ENCODE measurements at places on chromosomes 16 and 17.

GRCh38 chr16:66934138-66934838 is at the start of gene CIAO2B:
CIAO2B (minus strand) TSS chr16:66934402; CDS start chr16:66934364, 38 bp downstream.
- DNase-seq, result peak; percentile 90

DNA sequence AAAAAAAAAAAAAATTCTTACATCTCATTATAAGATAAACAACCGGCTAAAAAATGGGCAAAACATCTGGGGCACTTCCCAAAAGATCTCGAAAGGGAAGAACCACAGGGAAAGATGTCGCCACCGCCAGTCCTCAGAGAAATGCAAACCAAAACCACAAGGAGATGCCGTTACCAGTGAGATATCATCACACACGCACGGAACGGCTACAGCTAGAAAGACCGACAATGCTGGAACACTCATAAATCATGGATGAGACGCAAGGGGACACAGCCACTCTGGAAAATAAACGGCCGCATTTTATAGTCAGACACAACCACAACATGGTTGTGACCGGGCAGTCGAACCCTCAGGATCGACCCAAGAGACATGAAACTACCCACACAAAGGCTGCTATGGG is 24.5 kb downstream of the WDR45B start:
- no peak for DNase-seq

GRCh38 chr17:50180111-50180510 is 14.3 kb downstream of the SGCA start:
- no peak for DNase-seq

DNA sequence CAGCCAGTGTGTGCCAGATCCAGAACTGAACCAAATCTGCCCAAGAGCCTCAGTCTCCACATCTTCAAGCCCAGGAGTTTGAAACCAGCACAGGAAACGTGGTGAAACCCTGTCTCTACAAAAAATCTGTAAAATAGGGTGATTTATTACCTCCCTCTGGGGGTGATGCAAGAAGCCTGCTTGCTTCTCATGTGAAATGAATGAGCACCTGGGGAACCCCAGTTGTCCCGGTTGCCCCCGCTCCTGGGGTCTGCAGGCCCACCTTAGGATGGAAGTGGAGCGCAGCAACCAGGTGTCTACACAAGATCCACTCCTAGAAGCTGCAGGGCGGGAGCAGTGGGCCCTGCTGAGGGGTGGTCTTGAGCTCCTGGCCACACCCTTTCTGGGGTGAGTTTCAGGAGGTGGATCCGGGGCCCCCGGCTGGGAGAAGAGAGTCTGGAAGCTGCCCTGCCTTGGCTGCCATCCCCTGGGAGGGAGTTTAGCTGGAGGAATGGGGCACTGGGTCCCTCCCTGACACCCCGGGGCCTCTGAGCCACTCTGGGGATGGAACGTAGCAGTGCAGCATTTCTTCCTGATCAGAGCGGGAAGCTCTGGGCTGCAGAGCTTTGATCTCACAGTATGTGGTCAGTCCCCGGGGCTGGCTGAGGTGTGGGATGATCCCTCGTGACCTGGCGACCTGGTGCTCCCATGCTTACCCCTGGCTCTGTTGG is 117.8 kb downstream of the RAB11FIP4 start:
- DNase-seq, result peak; percentile 19

DNA sequence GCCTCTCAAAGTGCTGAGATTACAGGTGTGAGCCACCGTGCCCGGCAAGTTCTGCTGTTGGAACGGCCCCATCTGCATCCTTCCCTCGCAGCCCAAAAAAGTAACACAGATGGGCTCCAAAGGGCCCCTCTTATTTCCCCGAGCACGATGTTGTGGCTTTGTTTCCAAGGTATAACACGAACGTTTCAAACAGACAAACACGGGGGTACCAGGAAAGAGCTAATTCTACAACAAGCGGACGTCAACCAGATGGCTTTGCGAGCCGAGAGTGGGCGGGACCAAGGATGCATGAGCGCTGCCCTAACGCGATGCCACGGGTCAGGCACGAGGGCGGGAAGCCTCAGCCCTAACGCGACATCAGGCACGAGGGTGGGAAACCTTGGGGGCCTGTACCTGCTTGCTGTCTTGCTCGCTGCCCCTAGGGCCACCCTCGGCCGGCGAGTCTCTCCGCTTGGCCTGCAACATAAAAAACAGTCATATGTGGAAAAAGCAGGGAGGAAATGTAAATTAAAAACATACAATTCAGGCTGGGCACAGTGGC is 24.2 kb downstream of the UNKL start:
- no peak for DNase-seq

GRCh38 chr16:86243571-86244154 is 266.7 kb upstream of the FOXF1 start:
- DNase-seq, result no peak

DNA sequence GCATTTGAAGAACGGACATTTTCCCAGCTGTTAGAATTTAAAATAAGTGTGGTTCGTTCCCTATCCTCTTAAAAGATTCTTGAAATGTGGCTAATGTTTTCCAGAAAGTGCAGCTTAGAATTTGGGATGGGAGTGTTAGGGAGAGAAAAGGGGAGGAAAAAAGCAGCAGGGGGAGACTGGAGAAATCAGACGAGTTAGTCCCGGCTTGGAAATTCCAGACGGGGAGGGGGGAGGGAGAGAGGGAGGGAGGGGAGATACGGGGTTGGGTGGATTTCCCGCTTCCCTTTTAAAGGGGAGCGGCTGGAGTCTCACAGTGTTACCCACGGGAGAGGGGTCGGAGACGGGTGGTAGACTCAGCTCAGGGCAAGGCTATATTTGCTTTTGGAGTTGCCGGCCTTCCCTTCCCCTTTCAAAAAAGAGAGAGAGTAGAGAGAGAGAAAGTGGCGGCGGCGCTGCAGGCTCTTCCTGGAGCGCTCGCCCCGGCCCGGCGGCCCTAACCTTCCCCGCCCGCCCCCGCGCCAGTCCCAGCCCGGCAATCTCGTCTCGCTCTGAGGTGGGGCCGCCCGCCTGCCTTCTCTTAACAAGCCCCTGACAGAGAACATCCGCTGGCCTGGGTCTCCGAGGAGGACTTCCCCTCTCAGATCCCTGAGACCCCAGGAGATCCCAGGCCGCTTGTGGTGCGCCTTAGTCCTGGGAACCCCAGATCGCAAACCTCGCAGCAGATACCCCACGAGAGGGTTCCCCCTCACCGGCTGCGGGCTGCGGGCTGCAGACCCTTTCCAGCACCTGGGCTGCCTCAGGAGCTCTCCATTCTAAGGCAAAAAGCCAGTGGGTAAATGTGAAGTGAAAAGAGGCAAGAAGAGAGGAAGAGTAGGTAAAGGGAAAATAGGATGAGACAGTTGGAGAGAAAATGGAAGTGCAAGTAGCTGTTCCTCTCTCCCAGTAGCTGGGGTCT is 6.6 kb downstream of the IGF2BP1 start:
- no peak for DNase-seq

DNA sequence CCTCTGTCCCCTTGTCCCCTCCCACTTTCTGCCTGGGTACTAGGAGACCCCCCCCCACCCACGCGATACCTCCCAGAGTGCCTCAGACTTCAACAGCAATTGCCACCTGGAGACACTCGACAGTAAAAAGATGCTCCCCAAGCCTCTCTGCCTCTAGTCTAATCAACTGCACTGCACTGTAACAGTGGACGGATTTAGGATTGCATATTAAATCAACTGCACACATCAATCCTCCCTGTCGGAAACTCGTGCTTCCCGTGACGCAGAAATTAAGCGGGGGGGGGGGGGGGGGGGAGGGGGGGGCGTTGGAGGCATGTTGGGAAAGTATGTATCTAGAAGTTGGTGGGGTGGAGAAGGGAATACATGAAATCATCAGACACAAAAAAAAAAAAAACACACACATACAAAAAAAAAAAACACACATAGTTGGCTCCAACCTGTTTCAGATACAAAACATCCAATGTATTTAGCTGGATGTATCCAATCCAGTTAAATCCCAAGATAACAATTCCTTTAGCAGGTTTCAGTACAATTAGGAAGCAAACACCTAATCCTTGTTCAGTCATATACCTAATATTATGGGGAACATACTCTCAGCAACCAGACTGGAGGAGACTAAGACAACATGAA is 29.7 kb downstream of the FAM222B start:
- no peak for DNase-seq

DNA sequence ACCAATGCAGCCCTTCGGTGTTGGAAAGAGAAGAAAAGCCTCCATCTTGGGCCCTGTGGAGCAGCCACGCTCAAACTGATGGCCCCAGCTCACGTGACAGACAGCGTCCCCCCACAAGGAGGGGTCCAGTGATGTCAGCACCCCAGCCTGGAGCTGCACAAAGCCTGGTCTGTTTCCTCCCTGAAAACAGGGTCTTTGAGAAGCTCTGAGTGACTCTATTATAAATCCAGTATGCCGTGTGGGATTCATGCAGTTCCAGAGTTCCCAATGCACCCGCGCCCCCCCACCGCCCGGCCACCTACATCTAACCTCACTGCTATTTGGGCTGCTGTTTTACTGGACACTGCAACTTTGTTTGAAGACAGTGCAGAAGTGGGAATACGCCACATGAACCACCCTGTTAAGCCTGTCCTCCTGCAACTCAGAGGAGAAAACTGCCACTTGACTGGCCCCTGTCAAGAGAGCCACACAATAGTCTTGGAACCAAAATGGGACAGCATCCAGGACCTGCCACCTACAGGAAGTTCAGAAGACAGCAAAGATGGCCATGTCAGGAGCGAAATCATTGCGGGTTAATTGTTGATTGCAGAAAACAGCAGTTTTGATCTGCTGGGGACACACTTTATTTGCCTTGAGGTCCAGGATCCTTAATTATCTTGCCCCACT is 33.1 kb downstream of the PMP22 start:
- DNase-seq, result no peak

DNA sequence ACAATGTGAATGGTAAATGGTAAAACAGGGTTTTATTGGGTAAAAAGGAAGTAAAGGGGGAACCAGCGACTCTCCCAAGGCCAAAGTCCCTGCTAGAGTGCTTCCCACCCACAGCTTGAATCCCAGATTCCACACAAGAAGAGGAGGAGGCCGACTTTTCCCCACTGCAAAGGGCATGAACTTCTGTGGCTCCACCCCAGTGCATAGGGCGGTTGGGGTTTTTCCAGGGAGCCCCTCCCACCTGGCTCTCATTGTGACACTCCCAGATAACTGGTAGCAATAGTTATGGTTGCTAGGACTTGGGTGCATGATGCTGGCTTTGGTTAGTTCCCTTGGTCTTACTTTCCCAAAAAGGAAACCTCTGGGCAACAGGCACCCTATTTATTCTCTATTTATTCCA is 666.0 kb upstream of the CA10 start:
- DNase-seq, result no peak

GRCh38 chr17:76446449-76447231 is 6.3 kb downstream of the UBE2O start:
- DNase-seq, result no peak

DNA sequence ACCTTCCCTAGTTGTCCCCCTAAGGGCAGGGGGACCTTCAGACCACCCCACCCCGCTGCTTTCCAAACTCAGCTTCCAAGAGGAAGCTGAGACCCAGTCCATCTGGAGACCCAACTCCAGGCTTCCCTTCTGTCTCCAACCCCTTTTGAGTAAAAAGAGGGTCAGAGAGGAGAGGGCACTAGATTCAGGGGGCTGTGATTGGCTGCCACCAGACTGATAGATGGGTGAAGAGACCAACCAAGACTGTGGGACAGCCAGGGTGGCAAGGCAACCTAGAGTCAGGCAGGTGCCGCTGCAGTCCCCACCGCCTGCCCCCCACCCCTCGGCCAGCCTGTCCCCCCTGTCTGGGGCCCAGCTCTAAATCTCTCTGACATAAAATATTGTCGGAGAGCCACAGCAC is 92.5 kb downstream of the SDK2 start:
- DNase-seq, result peak; percentile 11

- no peak for DNase-seq
Observed at GRCh38 chr17:45227101-45227925, 5.6 kb downstream of the FMNL1 start.

- no peak for DNase-seq
Observed at GRCh38 chr16:10971560-10971961, 27.2 kb downstream of the CLEC16A start.

GRCh38 chr17:17693253-17694168 is 12.3 kb downstream of the RAI1 start:
- DNase-seq, result no peak

DNA sequence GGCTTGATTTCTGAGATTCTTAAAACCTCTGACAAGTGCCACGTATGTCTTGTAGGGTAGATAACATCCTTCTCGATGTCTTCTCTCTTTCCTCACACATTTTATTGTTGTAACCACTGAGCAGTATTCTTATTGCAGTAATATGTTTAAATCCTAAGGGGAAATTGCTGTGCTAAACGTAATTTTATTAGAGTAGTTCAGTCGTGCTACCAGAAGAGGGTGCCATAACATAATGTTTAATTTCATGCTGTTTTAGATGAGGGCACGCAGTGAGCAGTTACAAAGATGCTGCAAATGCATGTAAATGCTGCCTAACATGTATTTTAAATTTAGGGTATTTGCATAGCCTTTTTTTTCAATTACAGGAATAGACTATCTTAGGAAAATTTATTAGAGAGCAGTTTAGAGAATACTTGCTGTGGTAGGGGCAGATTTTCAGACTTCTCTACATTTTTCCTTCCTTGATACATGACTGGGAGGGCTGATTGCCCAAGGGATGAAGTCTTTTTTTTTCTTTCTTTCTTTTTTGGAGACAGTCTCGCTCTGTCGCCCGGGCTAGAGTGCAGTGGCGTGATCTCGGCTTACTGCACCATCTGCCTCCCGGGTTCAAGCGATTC is 51.7 kb downstream of the GAN start:
- DNase-seq, result no peak

- DNase-seq, result no peak
Observed at GRCh38 chr17:83012200-83012785, 67.1 kb upstream of the METRNL start.

DNA sequence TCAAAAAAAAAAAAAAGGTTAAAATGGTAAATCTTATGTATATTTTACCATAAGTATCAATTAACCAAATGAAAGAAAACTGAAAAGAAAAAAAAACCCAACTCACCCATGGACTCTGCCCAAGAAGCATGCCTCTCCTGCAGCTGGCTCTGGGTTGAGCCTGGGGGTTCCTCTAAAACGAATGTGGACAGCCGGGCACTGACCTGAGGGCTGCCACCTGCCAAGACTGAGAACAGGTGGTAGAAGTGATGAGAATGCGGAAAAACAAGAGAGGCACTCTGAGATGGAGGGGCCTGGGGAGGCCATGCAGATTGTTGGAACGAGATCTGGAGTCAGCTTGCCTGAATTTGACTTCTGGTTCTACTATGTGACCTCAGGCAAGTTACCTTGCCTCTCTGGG is 85.5 kb upstream of the MSI2 start:
- no peak for DNase-seq

GRCh38 chr16:26441178-26441577 is 625.5 kb upstream of the C16orf82 start:
- DNase-seq, result no peak

- no peak for DNase-seq
Observed at GRCh38 chr17:44955674-44956425, 8.3 kb upstream of the KIF18B start.
